ENCODE measurements at places on chromosomes 4 and X. TPM values are rescaled to one million over a fixed set of nuclear protein-coding genes. Genes with fewer than 3 reads are reported as not detected.
A peak's percentile ranks its signal among the peaks of the same experiment; 100 is the strongest.

Gene APLN
- total RNA-seq: 2.4 TPM

- DNase-seq: no peak
Measured at GRCh38 chr4:112865443-112865842, 184.0 kb upstream of the ANK2 start.

DNA sequence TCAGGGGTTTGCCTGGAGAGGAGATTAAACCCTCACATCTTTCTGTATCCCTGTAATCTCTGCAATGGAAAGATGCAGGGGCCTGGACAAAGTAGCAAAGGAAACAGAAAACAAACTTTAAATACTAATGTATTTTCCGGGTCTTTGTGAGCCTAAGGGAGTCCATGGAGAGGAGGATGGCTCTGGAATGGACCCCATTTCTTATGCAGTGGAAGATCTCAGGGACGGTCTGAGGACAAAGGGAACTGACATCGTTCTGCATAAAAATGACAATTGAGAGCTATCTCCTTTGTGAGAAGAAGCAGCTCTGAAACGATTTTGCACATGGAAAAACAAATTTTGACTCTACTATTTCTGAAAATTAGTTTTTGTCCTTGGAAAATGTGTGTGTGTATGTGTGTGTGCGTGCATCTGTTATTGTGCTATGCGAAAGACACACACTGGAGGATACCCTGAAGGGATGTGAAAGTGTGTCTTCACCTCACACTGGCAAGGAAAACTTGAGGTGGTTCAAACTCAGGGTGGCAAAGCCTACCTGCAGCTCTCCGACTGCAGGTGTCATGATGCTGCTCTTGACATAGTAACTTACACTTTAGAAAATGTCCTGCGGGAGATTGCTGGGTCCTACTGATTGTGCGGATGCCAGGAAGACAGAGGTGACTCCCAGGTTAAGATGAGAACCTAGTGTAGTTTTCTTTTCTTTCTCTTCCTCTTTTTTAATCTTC is 126.4 kb upstream of the JADE1 start:
- no peak for DNase-seq

GRCh38 chr4:93515208-93515607 is 313.3 kb upstream of the ATOH1 start:
- no peak for DNase-seq

DNA sequence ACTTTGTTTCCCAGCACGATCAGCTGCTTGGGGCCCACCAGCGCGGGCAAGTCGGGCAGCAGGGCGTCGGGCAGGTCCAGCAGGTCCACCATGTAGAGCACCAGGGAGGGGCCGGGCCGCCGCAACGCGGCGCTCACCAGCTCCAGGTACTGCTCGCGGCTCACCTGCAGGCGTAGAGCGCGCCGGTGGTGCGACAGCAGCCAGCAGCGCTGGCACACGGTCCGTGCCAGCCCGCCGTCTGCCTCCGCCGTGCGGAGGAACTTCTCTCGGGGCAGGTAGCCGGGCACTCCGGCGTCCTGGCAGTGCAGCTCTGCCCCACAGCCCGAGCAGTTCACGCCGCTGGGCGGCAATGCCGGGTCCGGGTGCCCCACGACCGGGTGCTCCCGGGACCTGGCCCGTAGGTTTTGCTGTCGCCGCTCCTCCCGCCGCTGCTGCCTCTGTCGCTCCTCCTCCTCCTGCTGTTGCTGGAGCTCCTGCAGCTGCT is 527 bp downstream of the NOA1 start:
- no peak for DNase-seq

DNA sequence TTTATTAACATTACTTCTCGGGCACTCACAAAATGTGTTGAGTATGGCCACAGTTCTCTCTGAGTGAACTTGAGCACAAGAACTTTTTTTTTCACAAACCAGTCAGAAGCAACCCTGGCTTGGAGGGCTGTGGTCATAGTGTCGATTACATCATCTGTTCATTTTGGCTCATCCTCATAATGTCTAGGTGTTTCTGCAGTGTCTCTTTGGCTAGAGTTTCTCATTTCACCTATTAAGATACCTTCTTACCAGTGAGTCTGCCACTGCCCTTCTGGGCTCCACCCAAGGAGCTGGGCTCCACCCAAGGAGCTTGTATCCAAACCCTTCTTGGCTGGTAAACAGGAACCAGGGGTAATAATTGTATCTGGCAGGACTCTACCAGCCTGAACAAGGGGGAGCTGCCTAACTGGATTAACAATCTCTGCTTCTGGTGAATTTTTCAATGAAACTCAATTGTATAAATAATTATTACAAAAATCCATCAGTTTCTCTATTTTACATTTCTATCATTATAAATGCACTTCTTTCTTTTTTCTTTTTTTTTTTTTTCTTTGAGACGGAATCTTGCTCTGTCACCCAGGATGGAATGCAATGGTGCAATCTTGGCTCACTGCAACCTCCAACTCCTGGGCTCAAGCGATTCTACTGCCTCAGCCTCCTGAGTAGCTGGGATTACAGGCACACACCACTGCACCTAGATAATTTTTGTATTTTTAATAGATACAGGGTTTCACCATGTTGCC is 667.7 kb upstream of the SLIT2 start:
- DNase-seq: no peak

Gene KLF8
- 10.4 TPM for total RNA-seq

Gene TBC1D9
- 30.2 TPM for total RNA-seq

GRCh38 chr4:74063859-74064258 is 25.4 kb upstream of the CXCL3 start:
- no peak for DNase-seq

DNA sequence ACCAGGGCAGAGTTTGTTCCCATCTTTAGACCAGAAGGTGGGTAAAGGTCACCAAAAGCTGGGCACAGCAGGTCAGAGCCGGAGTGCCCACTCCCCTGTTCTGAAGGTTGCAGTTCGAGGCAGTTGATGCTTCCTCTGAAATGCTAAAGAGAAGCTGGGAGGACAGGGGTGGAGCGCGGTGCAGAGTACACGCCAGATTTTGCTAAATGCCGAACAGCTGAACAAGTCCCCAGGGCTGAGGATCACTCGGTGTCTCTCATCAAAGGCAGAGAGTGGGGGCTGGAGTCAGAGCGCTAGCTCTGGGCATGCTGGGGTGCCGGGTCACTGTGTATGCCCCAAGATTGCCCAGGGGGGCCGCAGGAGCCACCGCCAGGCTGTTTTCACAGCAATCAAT is 197.0 kb downstream of the BCOR start:
- peak; percentile 57 for DNase-seq

DNA sequence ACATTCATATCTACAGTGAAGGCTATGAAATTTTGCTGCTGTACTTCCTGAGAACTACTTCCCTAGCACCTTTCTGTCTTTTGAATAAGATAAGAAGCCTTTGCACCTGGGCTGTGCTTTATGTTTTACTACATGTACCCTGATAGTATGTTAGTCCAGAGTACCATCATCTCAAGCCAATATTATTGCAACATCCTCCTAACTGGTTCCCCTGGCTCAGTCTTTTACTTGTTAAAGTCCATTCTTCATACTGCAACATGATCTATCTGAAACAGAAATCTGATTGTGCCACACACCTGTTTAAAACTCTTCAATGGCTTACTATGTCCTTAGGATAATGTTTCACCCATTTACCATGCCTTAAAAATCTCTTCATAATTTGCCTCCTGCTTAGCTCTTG is 102.3 kb downstream of the AGTR2 start:
- no peak for DNase-seq

Gene MAGEB1
- not detected for total RNA-seq

Gene BANK1
- total RNA-seq: 1.8 TPM

Gene TKTL1
- 0.30 TPM for total RNA-seq

Gene FGFBP2
- total RNA-seq: 2.6 TPM

- DNase-seq: no peak
Measured at GRCh38 chr4:89283226-89284009, 24.2 kb downstream of the GPRIN3 start.

- DNase-seq: no peak
Measured at GRCh38 chrX:106000203-106000602, 38.3 kb downstream of the SERPINA7 start.

DNA sequence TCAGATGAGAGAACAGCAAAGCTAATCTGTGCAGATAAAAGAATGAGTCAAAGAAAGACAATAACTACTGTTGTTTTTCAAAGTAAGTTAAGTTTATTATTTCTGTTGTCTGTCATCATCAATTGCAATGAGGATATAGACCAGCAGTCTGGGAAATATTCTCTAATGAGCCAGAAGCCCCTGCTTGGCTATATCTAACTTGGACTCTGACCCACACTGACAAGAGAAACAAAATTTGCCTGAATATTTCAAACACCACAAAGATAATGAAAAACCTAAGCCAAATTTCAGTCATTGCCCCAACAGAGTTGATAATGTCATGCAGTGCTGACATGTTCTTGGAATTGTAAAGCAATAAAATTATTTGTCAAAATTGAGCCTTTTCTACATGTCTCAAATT is 115.0 kb upstream of the PRDX4 start:
- no peak for DNase-seq

- DNase-seq: no peak
Measured at GRCh38 chr4:127155116-127155515, 477.6 kb upstream of the INTU start.

DNA sequence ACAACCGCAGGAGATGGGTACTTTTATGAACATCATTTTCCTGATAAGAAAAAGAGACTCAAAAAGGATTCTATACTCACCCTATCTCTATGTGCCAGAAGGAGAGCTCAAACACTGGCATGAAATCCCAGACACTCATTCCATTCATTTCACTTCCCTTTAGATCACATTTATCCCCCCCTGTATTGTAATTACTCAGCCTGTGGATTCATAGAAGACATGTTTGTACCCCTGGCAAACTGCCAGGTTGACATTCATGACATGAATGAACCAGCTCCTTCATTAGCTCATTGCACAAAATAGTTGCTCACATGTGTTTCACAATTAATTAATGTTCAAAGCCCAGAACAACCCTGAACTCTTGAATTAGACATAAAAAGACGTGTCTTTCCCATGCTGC is 4.9 kb downstream of the SMR3A start:
- peak; percentile 34 for DNase-seq

GRCh38 chr4:140223056-140223810 is 69.2 kb upstream of the MAML3 start:
- DNase-seq: no peak

DNA sequence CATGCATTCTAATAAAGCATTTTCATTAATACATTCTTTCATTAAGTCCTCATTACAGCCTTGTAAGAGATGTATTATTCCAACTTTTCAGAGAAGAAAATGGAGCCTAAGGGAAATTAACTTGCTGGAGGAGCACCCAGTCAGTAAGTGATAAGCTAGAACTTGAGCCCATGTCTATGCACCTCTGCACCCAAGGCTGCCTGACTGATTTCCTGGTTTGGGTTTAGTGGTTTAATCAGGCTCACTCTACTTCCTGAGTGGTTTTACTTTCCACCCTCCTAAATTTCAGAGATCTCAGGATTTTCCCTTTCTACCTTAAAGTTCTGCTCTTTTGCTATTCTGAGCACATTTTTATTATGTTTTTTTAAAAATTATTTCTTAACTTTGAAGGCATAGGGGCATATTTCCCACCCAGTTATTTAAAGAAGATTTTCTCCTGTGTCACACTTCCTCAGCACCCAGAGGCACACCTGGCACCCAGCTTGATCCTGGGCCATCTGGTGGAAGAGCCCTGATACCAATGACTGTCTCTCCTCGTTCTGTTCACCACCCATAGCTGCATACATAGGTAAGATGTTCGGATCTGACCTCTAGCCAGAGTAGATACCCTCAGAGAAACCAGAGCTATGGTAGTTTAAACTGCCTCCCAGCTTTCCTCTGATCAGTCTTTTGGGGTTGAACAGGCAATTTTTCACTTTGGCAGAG is 10.4 kb downstream of the CORIN start:
- no peak for DNase-seq

- DNase-seq: no peak
Measured at GRCh38 chr4:8346838-8347605, 77.5 kb downstream of the HTRA3 start.

- DNase-seq: no peak
Measured at GRCh38 chr4:101693842-101694398, 96.6 kb upstream of the BANK1 start.

DNA sequence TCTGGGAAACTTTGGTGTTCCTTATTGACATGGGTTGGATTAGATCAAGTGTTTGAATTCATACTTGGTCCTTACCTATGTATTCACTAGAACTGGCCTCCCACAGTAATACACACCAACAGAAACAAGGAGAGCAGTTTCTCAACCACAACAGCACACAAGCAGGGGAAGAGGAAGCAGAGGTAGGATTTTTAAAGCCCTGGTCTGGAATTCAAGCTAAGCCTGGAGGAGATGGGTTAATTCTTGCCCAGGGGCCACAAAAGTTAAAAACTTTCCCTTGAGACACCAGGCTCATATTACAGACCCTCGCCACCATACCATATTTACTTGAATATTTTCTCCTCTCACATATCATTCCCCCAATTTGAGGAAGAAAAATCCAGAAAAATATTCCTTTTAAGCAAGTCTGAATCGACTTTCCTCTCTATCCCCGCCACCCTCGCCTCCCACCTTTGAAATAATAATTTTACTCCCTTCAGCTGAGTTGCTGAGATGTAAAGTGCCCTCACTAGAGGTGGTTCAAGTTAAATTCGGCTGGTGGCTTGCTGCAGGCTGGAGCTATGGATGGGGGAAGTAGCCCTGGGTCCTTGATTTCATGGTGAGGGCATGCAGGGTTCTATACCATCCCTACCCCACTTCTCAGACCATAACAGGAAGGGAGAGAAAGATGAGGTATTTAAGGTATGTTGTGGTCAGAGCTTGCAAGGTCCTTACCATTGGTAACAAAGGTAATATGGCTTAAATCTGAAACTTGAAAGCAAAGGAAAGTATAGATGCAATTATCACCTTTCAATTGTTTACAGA is 440.2 kb downstream of the INPP4B start:
- DNase-seq: no peak

DNA sequence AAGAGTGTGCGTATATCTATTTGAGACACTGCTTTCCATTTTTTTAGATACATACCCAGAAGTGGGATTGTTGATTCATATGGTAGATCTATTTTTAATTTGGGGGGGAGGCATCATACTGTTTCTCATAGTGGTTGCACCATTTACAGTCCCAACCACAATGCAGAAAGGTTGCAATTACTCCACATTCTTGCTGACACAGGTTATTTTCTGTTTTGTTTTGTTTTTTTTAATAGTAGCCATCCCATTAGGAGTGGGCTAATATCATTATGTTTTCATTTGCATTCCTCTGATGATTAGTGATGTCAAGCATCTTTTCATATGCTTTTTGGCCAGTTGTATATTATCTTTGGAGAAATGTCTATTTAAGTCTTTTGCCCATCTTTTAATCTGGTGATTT is 15.1 kb upstream of the LHFPL1 start:
- no peak for DNase-seq

- peak; percentile 15 for DNase-seq
Measured at GRCh38 chrX:134570899-134571298, 87.4 kb downstream of the PLAC1 start.

GRCh38 chr4:93334003-93334402 is 494.6 kb upstream of the ATOH1 start:
- DNase-seq: no peak

Gene MRPS18C
- 19.9 TPM for total RNA-seq

GRCh38 chrX:110732266-110732665 is 63.4 kb downstream of the CHRDL1 start:
- no peak for DNase-seq

Gene DHX15
- total RNA-seq: 187 TPM

- DNase-seq: no peak
Measured at GRCh38 chrX:12065251-12065650, 73.0 kb upstream of the FRMPD4 start.

Gene GLRA2
- 0.20 TPM for total RNA-seq

- peak; percentile 67 for DNase-seq
Measured at GRCh38 chr4:124202099-124202498, 510.4 kb downstream of the ANKRD50 start.

Gene MAP3K15
- 0.49 TPM for total RNA-seq

GRCh38 chr4:6964858-6965257 is 55.2 kb downstream of the TBC1D14 start:
- no peak for DNase-seq

Data from skin of body (tissue), 3 donors.